ENCODE measurements at places on chromosomes 13 and 19.
A peak's percentile ranks its signal among the peaks of the same experiment; 100 is the strongest.

DNA sequence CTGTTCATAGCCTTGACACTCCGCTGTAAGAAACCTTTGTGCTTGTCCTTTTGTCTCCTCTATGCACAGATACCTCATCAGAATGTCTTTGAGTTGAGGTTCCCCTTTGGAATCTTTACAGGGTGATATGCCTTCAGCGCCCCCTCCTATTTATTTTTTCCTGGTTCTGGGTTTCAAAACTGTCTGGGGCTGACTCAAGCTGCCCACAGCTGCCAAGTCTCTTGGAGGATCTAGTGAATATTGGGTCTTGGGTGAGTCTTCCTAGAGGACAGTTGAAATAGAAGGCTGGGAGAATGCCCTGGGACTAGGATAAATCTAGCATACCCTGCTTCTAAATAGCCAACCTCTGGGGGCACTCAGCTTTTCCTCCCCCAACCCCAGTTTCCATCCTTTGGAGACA, 930 bp downstream of the ZNF136 start:
- H3K4me3 ChIP-seq = peak overlapping the region; percentile 78
- peaks cover 3% of the 10 kb centered on the region for H3K4me1 ChIP-seq
- DNase-seq = peak; percentile 24
- no peaks in the 10 kb centered on the region for H3K36me3 ChIP-seq

DNA sequence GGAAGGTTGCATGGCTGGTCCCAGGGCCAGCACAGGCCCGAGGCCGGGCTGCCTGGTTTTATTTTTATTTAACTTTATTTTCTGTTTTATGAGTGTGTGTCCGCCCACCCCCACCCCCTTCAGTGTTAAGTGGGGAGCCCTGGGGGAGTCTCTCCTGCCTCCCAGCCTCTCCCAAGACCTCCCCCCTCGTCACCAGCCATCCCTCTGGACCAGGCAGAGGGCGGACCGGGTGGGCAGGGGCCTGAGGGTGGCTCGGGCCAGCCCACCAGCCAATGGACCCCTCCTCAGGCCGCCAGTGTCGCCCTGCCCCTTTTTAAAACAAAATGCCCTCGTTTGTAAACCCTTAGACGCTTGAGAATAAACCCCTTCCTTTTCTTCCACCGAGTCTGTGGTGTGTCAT, 531 bp upstream of the TGFBR3L start:
- no peak for DNase-seq
- no peaks in the 10 kb centered on the region for H3K4me1 ChIP-seq
- H3K27me3 ChIP-seq = peaks cover 15% of the 10 kb centered on the region

GRCh38 chr13:45925151-45925550, 73.6 kb upstream of the SIAH3 start:
- H3K4me1 ChIP-seq = peaks cover 2% of the 10 kb centered on the region
- no peaks in the 10 kb centered on the region for H3K27me3 ChIP-seq
- no peak for DNase-seq
- H3K27ac ChIP-seq = no peak overlapping the region
- H3K4me3 ChIP-seq = no peak overlapping the region

- no peaks in the 10 kb centered on the region for H3K4me1 ChIP-seq
- no peak for DNase-seq
- H3K36me3 ChIP-seq = no peaks in the 10 kb centered on the region
- H3K27me3 ChIP-seq = no peaks in the 10 kb centered on the region
These were observed 13.1 kb upstream of the MTIF3 start for GRCh38 chr13:27463500-27463899.

GRCh38 chr13:52788011-52788410, 48.4 kb upstream of the CNMD start:
- no peaks in the 10 kb centered on the region for H3K27me3 ChIP-seq
- no peak overlapping the region for H3K27ac ChIP-seq
- DNase-seq = no peak
- H3K4me1 ChIP-seq = no peaks in the 10 kb centered on the region
- H3K4me3 ChIP-seq = no peak overlapping the region
- no peaks in the 10 kb centered on the region for H3K36me3 ChIP-seq
